ENCODE measurements at places on chromosomes 7 and 10.

- DNase-seq: peak; percentile 92
Observed at GRCh38 chr10:132163278-132163765, 23.4 kb upstream of the DPYSL4 start.

DNA sequence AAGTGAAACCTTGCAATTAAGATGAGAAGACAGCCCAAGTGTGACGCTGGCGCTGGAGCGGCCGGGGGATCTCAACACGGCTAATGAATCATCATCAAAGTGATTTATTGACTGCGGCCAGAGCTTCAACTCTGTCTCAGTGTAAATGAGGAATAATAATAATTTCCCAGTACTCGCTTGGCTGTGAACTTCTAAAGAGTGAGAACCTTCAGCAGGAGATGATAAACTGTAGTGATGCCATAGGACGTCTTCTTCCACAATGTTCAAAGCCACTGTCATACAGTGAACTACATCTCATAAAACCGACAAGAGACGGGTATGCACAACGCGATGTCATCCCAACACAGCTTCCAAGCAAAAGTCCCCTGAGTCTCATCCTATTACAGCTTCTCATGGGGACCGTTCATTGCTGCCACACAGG is 123.6 kb upstream of the NOBOX start:
- DNase-seq: no peak

GRCh38 chr10:22466763-22467334 is 121.6 kb downstream of the SPAG6 start:
- DNase-seq: no peak

GRCh38 chr10:35316218-35316967 is 19.9 kb upstream of the CCNY start:
- no peak for DNase-seq

DNA sequence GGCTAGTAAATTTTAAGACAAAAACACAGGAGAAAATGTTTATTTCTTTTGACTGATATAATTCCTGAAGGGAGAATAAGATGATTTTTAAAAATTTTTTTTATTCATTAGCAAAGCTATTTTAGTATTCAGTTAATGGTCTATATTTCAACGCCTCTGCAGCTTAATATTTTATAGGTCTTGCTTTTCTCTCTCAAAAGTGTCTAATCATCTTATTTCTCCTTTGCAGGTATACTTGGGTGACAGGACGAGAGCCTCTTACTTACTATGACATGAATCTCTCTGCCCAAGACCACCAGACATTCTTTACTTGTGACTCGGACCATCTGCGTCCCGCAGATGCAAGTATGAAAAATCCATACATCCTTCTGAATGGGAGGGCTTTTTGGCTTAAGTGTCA is 177.0 kb downstream of the ST7 start:
- DNase-seq: no peak

GRCh38 chr10:12906051-12906541 is 95.4 kb downstream of the CCDC3 start:
- DNase-seq: no peak

DNA sequence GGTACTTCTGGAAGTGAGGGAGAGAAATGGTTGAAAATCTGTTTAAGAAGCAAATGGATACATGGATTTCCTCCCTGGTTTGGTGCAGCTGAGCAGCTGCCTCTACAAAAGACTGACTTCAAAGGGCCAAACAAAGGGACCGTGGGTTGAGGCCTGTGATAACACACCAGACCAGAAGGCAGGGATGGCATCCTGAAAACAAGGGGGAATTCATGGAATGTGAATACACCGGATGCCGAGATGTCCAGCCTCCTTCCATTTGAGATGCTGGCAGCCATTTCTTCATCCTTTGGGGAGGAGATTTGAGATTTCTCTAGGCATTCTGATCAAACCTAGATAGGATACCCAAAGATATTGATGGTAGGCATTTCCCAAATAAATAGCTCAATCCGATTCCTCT is 36.9 kb downstream of the TAF3 start:
- no peak for DNase-seq

- no peak for DNase-seq
Observed at GRCh38 chr10:119783665-119784027, 57.8 kb downstream of the INPP5F start.

- no peak for DNase-seq
Observed at GRCh38 chr10:69641261-69641980, 11.4 kb downstream of the FAM241B start.

- no peak for DNase-seq
Observed at GRCh38 chr7:8490391-8491045, 57.1 kb downstream of the NXPH1 start.

GRCh38 chr10:132560241-132560731 is 22.7 kb downstream of the INPP5A start:
- DNase-seq: no peak
